ENCODE measurements at places on chromosomes 2 and 18.

GRCh38 chr2:56084111-56084901, 99.5 kb upstream of the CCDC85A start:
- DNase-seq, result no peak

- peak; percentile 72 for DNase-seq
These were observed 39.7 kb downstream of the RDH14 start for GRCh38 chr2:18520451-18521425.

DNA sequence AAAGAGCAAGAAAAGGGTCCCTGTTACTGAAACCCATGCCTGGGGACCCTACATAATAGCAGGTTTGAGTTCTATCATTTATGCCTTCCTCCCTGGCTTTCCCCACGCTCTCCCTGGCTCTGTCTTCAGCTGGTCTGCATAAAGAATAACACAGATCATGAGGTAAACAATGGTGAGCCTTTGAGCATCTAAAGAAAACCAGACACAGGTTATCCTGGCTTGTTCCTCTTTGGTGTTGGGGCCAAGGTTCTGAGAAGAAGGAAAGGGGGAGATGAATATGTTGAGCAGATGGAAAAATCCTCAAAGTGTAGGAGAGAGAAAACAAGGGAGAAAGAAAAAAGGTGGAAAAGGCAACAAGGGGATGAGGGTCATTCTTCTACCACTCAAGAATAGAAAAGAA, 127.3 kb downstream of the CABYR start:
- DNase-seq, result no peak

- DNase-seq, result no peak
These were observed at the start of gene SCN2A for GRCh38 chr2:165239230-165239629. Gene SCN2A (plus strand): TSS chr2:165239414. CDS start chr2:165295824, 56,410 bp downstream.

DNA sequence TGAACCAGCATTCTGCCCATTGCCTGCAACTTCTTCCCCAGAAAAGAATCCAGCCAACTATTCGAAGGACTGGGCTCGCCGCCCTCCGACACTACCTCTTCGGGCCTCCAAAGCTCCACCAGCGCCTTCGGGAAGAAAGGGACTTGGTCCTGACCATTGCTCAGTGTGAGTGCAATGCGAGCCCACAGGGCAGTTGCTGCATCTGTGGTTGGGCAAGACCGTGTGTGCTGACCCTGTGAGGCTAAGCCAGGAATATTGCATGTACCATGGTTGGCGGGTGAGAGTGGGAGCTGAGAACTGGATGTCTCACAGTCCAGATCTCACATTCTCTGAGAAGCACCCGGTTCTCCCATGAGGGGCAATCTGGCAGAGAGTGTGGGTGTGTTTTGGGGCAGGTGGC, 16.5 kb downstream of the ELMOD3 start:
- no peak for DNase-seq

DNA sequence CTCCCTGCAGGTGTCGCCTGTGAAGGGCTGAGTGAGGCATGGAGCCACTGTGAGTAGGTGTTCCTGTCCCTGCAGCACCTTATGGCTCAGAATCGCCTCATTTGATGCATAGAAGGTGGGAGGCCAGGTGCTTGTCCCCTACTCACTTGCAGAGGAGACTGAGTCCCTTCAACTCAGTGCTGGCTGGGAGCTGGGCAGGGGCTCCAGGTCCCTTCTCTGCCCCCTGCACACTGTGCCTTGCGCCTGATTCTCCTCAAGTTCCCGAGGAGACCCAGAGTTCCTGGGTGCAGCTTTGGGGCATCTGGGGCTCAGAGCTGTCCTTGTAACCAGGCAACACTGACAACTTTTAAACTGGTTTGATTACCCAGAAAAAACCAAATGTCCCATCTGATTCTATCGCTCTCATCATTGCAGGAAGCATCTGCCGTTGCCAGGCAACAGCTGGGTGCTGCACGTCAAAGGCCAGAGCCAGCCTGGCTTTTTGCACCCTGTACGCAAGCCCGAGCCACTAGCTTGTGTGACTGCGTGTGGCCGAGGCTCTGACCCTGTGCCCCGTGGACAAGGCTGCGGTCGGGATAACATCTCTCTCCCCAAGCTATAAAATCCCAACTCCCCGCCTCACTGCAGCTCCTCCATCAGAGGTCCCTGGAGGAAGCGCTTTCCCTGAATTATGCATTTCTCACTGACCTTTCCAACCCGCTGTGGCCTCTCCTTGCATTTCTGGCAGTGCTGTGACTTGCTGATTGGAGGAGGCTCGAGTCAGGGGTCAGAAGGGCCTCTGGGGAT, 130.8 kb upstream of the HDAC4 start:
- DNase-seq, result no peak

- DNase-seq, result no peak
These were observed 1.2 kb downstream of the LRP2 start for GRCh38 chr2:169360984-169361705.

DNA sequence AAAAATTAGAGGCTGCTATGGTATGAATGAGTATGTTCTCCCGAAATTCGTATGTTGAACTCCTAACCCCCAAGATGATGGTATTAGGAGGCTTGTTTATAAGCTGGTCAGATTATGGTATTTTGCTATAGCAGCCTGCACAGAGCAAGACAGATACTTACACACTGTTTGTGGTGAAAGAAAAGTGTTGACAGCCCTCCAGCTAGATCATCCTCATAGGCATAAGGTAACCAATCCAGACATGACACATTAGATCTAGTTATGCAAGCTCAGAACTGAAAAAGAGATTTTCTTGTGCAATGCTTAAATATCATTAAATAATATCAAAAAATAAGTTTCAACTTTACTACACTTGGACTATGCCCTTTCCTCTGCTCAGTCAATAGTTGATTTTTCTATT, 107.1 kb downstream of the ABCA12 start:
- DNase-seq, result no peak

DNA sequence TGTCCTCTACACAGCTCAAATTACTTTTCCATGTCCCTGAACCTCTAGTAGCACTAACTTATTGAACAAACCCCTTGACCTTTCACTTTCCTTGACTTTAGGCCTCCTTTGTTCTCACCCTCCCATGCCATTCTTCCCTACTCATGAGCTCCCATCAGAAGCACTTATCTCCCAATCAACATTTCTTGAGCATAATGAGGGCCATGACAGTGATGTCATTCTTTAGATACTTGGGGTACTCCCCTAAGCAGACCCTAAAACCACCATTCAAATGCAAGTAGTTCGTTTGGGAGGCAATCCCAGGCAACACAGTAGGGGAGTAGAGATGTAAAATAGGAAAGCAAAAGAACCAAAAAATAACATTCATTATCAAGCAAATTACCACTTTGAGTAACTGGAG, 115.9 kb upstream of the ARHGAP28 start:
- no peak for DNase-seq

- DNase-seq, result no peak
These were observed 5.1 kb downstream of the AGPS start for GRCh38 chr2:177397481-177398289.

DNA sequence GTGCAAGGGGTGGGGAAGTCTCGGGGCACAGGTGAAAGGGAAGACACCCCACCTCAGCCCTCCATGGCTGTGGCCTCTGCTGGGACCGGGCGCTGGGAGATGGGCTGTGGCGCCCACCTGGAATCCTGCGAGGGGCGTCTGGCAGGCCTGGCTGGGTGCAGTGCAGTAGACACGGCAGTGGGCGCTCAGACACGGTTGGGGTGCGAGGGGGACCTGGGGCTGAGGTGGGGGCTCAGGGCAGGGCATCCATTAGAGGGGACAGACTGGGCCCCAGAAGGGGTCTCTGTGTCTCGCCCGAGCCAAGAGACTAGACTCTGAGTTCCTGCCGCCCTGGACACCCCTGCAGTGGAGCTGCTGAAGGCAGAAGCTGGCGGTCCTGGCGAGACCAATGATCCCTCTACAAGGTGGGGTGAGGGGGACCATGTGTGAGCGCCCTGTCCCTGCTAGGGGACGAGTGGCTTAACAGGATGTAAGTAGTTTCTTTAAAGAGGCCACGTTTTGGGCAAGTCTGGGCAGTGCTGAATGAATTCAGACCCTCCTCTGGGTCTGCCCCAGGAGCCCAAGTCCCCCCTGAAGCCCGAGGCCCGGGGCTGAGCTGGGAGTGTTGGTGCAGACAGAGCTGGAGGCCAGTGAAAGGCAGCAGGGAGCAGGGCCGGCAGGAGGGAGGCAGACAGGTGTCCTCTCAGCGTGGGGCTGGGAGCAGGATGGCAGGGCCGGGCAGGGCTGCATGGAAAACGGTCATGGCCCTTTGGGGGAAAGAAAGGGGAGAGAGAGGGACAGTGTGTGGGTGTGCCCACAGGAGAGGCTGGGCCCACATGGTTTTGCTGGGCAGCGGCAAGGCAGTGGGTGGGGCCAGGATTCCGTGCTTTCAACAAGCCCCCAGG, 57.2 kb downstream of the HS6ST1 start:
- DNase-seq, result no peak

DNA sequence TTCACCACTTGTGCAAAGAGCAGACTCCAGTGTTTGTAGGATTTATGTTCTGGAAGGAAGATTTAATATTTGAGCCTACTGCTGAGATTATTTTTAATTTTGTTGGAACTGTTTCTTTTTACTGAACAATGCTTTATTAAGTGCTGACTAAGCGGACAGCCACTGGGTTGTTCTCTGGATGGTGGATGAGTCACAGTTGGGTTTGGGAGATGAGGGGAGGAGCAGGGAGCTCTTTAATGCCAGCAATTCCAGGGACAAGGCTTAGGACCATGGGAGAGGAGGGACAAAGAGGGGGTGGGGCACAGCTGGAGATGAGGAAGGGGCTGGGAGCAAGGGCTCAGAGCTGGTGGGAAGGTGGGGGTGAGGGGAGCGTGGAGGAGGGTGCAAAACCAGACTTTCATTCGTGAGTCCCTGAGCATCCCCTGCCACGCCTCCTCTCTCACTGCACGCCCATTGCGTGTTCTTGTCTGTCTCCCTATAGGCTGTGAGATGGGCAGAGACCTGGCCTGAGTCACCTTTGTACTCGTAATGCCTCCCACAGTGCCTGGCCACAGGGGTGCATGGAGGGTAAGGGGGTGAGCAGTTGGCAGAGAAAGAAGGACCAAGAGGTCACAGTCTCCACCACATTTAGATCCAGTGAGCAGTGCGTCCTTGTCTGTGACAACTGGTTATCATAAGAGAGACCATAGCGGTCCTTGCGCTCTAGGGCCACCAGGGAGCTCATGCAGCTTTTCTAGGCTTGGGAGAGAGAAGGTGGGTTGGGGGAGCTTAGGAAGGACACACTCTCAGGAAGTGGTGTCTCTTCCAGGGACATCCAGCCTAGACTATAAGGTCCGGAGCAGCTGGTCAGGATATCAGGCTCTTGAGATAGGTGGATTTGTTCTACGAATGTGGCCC, 18.4 kb downstream of the SLC4A3 start:
- DNase-seq, result no peak

DNA sequence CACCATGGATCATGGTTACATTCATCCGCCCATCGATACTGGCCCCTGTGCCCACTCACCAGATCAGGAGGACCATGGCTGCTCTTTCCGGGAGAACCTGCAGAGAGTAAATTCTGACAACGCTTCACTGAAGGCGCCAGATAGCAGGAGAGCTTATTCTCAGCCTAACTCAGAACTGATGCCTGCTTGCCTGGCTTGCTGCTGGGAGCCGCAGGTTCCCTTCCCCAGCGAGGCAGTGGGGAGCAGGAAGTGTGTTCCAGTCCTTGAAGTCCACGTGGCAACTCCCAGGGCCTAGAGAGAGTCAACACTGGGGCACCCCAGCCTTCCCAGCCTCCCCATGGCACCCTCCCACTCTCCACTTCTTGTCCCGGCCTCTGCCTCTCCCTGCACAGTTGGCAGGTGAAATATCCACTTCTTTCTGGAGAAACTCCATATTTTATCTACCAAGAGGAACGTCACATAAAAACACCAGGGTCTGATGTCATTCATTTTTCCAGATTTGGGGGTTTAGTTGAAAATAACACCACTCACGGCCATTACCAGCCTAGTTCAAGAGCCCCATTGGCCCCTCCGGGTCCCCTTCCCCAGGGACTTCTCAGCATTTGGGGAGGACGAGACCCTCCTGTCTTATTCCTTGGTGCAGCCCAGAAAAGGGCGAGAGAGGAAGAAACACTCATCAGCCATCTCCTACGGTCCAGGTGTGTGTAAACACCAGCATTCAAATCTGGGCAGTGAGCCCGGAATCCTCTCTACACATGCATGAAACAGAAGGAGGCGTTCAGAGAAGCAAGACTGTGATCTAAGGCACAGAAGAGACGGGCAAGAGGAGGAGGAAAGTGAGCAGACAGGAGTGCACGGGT, 3.5 kb upstream of the TUBB6 start:
- DNase-seq, result no peak

DNA sequence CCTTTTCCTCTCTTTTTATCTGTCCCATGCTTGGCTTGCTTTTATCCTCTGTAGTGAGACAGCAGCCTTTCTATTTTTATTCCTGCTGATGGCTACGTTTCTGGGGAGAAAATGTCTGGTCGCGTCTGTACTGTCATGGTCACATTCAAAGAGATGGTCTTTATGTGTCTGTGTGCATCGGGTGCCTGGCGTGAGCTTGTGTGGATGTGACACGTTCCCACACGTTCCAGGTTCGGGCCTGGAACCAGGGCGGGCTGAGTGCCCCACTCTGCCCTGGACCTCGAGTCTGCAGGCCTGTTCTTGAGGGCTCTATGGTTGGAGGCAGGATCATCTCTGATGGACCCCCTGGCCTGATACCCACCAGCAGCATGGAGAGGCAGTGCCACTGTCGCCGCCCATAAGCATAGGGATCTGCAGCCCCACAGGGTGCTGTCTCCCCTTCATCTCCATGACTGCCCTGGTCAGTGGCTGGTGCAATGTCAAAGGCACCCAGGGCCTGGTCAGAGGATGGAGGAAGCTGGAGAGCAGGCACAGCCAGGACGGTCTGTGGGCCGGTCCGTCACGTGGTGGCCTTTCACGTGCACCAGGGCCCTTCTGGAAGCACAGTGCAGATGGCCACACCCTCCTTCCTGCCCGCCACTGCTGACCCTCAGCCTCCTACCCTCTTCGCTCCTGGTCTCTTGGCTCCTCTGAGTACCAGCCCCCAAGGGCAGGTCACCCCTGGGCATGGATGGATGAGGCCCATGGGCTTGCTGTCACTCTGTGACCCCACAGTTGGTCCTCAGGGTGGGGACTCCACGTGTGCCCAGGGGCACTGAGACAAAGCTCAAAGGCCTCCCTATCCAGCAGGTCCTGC, 149.2 kb upstream of the TWIST2 start:
- no peak for DNase-seq

DNA sequence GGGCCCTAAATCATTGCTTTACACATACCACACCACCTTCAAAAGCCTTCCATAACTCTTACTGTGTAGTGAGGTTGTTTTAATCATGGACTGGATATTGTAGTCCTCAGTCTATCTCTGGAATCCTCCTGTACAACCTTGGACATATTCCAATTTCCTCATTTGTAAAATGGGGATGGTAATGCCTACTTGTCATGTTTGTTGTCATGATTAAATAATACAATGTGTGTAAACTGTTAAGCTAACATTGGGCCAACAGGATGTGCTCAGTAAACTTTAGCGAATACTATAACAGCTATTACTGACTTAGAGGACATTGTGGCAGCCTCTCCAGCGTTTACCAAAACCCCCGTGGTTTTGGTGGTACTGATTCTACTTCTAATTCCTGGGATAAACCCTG, 74.7 kb upstream of the PTPRM start:
- DNase-seq, result no peak

- DNase-seq, result no peak
These were observed 237.7 kb downstream of the EIPR1 start for GRCh38 chr2:3139906-3140305.

Measured in stimulated activated CD4-positive, alpha-beta T cell treated with anti-CD3 and anti-CD28 coated beads, Interleukin-4, amount 100 ng/mL, for 48 hours (primary cell).